Endothelial cell of umbilical vein (primary cell): ENCODE measurements at places on chromosomes 1 and 21.

GRCh38 chr1:227321035-227321434, 2.7 kb upstream of the CDC42BPA start:
- no peak for DNase-seq

DNA sequence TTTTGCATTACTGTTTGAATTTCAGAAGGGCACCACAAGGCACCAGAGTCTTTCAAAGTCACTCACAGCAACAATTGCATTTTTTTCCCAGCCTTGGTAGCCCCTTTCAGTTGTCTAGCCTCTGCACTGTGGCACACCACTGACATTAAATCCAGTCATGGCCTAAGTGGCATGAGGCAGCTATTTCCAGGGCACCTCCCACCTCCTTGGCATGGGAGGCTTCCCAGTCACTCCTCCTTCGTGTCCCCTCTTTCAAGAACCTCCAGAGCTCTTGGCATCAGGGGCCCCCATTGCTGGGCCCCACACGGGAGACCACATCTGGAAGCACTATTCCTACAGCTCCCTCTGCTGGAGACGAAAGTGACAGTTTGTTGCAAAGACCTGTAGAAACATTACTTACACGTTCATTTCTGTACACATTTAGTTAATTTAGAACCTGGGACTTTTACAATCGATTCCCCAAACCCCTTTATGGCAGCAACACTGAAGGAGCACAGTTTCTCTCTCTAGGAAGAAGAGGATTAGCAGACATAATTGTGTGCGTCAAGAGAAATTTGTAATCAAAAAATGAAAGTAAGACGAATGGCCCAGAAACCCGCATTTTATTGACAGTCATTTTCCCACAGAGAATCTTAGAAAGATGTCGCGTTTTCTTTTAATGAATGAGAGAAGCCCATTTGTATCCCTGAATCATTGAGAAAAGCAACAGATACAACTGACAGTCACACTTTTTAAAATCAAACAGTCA, 5.7 kb upstream of the CHD5 start:
- peak; percentile 26 for DNase-seq

GRCh38 chr1:151520359-151520758, 9.2 kb downstream of the CGN start:
- DNase-seq, result no peak

DNA sequence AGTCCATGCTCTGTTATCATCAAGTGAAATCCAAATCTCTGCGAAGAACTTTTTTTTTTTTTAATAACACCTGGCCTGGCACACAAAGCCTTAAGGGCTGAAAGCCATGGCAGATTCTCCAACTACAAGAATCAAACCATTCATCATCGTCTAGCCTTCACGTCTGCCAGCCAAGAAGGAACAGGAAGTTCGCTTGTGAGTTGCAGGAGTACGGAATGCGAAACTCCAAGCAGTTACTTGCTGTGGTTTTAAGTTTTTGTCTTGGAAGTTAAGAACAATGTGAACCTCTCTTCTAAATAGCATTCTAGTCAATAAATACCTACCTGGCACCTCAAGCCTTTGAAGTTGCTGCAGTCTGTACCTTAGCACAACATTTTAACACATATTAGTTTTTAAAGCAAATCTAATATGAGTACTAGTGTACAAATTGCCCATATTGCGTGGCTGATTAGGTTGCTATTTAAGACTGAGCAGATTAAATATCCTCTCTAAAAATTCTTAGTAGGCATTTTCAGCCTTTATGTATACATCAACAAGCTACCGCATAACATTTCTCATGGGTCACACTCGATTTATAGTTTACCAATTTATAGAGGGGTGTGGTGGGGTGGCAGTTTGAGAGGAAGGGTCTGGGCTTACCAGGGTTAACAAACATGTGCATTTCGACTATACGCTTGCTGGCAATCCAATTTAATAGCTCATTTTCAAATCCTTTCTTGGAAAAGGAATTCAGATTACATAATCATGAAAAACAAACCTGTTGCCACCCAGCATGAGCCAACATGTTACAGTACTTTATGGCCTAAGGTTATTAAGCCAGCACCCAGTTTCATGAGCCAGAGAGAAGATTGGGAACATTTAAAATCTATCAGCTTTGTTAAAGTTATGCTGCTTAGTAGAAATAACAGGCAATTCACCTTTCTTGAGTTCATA, 22.2 kb upstream of the PTPN14 start:
- DNase-seq, result no peak

- DNase-seq, result no peak
Measured at GRCh38 chr21:26120828-26121227, 49.7 kb downstream of the APP start.
